ENCODE measurements at places on chromosomes 3 and 15.

- no peak for DNase-seq
Measured at GRCh38 chr3:58731673-58732072, 65.1 kb upstream of the FAM3D start.

- DNase-seq, result no peak
Measured at GRCh38 chr3:140453750-140454149, 224.1 kb upstream of the TRIM42 start.

DNA sequence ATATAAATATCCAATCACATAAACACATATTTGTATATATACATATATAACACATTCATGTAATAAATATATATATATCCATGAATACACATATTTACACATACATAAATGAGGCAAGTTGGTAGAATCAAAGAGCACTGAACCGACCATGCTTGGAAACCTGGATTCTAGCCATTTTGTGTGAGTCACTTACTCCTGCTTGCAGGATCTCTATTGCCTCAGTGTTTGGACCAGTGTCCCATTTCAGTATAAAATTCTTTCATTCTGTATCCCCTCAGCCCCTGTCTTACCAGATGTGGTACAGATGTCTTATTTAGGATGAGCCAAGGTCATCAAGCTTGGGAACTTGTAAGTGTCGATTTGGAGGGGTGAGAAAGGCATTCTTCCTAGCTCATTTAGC, 391.4 kb upstream of the FRG2C start:
- peak; percentile 54 for DNase-seq

DNA sequence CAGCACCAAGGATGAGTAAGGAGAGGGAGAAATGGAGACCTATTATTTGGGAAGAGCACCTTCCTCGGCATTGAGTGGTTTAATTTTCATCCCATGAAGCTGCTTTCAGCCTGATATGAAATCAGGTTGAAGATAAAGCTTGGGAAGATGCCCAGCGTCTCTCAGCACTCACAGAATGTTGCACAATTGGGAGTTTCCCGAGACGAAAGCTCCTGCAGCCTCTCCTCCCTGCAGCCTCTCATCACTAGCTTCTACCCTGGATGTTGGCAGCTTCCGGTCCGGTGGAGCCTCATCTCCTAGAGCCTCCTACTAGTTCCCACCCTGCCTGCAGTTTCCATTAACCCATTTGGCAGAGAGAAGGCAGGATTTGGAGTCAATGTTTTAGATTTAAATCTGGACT, 40.3 kb downstream of the EDEM1 start:
- no peak for DNase-seq

GRCh38 chr3:17336291-17336690, 406.1 kb downstream of the TBC1D5 start:
- peak; percentile 52 for DNase-seq

DNA sequence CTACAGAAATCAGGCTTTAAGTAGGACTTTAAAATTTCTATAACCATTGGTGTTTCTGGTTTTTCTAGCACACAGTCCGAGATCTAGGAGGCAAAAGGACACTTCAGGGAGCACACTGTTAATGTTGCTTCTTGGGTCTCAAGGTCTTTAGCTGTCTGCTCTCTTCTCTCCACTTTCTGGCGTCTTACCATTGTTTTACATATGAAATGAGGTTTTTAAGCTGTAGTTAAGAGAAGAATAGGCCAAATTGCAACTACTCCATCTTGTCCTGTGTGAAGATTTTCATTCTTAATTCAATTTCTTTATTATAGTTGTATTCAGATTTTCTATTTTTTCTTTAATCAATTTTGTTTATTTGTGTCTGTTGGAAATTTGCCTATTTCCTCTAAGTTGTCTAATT, 151.4 kb downstream of the WNT7A start:
- DNase-seq, result no peak

GRCh38 chr3:114157321-114157720, 21.5 kb downstream of the DRD3 start:
- no peak for DNase-seq

- no peak for DNase-seq
Measured at GRCh38 chr3:170507063-170507462, 78.8 kb downstream of the SLC7A14 start.

GRCh38 chr3:134374791-134375581, 739 bp upstream of the AMOTL2 start:
- DNase-seq, result peak; percentile 84

- no peak for DNase-seq
Measured at GRCh38 chr3:107172411-107172810, 204.8 kb upstream of the CCDC54 start.

GRCh38 chr3:139129892-139130291, 85.2 kb upstream of the PRR23C start:
- no peak for DNase-seq

DNA sequence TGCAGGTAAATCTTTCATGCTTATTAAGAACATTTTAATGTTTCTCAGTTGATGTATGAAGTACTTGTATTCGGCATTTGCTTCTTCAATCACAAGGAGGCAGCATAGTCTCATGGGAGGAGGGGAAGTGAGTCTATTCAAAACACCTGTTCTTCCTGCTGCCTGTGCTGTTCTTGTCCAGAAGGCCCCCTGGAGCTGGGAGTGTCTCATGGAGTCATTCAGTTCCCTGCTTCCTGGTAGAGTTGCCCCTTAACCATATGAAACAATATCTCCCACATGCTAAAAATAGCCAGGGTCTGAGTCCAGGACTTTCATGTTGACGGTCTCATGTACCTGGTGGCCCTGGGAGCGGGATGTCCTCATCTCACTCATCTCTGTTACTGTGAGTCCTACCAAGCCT, 15.5 kb upstream of the PPP1R2 start:
- DNase-seq, result peak; percentile 33

DNA sequence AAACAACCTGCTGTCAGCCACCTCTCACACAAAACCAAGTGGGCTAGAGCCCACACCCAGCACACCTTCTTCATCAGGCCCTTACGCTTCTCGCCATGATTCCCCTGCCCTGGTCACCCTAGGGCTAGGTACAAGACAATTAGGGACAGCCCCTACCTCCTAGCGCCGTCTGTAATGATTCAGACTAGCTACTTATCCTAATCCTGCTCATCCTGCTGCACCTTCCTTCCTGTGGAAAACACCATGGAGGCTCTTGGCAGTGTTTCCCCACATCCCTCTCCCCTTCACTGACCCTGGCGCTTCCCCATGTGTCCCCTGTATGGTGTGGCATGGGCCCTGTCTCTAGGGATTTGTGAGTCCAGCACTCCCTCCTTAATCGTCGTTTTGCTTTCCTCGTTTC, 39.6 kb upstream of the ICE2 start:
- DNase-seq, result no peak

DNA sequence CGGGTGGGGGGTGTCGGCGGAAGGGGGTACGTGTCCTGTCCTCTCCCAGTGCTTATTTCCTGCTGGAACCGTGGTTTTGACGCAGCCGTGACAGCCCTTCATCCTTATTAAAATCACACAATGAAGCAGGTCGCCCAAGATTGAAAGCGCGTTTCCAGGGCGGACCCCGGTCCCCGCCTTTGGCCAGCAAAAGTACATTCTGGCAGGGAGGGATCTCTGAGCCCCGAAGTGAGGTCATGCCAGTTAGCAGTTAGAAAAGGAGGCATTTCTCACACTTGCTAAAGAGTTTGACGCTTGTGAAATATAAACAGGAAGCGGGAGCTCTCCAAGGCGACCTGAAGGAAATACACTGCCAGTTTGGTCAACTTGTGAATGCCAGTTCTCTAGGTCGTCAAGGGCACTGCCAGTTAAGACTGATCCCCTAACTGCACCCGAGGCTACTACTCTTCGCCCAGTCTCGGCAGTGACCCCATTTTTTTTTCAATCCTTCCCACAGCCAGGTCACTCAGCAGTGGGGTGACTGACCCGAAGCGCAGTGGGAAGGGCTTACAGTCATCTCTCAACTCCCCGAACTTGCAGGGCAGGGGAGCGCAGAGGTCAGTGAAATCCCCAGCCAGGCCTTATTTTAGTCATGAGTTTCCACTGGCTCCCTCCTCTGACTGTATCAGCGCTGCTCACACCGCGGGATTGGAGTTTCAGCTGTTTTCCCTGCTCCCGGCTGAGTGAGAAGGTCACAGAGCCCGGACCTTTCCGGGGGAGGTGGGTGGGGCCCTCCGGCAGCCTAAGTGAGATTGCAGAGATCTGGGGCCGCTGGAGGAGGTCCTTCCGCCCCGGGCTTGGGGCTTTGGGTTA, 2.0 kb upstream of the BHLHE40 start:
- DNase-seq, result peak; percentile 81

DNA sequence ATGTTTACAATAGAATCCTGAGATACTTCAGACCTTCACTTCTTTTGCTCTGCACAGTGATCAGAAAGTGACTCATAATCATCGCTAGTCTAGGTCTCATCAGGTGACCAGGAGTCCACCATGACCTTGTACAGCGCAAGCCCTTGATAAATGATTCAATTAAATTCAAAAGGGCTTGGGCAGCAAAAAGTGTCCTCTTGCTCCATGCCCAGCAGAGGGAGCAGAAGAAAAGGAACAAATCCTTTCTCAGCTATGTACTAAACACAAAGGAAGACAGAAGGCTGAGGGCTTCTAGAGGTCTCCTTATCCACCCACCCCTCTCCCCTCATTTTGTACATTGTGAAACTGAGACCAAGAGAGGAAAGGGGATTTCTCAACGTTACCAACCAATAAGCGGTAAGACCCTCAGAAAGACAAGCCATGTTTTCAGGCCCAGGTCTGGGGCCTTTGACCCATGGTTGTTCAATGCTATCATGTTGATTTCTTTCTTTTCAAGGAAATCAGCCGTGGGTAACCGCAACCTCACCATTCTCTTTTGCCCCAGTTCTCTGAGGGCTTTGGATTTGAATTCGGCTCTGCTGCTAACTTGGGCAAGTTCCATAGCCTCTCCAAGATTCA, 74.8 kb downstream of the AQP9 start:
- peak; percentile 54 for DNase-seq

DNA sequence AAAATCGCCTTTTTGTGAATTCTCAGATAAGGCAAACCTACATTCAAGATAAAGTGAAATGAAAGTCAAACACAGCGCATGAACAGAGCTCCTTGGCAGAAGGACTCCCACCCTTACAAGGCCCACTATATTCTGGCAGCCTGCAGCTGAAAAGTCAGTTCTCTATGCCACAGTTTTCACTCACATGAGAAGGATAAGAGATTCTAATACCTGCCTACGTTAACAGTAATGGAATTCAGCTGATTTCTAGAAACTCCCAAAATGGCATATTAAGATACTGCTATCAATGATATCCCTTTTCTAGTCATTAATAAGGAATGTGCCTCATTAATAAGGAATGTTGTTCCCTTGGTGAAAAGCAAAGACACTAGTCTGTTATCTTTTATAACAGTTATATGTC, 27.0 kb downstream of the SLC30A4 start:
- peak; percentile 7 for DNase-seq

- DNase-seq, result no peak
Measured at GRCh38 chr3:142876417-142876816, 12.5 kb downstream of the PCOLCE2 start.

DNA sequence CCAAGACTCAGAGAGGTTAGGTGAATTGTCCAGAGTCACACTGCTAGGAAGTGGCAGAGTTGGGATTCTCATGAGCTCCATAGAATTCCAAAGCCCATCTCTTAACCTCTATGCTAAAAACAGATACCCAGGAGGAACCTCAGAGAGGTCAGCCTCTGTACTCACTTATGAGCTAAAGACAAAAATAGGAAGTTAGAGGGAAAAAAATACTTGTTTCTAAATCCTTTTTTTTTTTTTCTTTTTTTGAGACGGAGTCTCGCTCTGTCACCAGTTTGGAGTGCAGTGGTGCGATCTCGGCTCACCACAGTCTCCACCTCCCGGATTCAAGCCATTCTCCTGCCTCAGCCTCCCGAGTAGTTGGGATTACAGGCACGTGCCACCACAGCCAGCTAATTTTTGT, 31.4 kb downstream of the FSD2 start:
- no peak for DNase-seq

DNA sequence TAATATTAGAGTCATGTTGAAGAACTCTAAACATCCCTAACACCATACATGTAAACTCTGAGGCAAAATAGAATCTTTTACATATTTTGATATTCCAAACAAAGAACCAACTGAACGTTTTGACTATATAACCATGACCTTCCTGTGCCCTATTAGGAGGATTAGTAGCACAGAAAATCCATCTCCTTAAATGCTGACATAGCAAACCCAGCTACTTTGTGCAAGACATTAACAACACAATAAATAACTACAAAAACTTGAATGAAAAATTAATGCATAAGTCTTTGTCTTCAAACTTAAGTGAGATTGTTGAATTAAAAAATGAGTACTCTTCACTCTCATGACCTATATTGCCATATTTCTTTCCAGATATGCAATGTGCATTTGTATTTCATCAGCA, 450.0 kb upstream of the PDZRN3 start:
- no peak for DNase-seq

DNA sequence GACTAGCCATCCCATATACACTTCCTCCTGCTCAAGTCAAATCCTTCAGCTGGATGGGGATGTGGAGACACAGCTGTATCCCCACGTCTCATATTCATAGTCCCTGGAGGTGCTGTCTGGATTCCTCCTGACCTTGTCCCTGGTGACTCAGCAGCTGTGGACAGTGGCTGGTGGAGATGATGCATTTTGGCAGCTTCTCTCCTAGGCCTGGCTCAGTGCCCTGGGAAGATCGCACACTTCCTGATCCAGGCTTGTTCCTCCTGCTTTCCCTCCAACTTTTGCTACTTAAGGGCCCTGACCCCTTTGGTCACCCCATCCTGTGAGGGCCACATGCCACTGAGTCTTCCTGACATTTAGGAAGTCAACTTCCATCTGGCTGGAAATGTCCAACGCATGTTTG, 44.4 kb downstream of the ADAMTSL3 start:
- peak; percentile 28 for DNase-seq

- peak; percentile 75 for DNase-seq
Measured at GRCh38 chr15:66617137-66618090, 51.6 kb upstream of the LCTL start.
